ENCODE measurements at places on chromosomes 6 and 20.

- no peak for DNase-seq
Observed at GRCh38 chr20:19625426-19625825, 132.6 kb upstream of the RIN2 start.

DNA sequence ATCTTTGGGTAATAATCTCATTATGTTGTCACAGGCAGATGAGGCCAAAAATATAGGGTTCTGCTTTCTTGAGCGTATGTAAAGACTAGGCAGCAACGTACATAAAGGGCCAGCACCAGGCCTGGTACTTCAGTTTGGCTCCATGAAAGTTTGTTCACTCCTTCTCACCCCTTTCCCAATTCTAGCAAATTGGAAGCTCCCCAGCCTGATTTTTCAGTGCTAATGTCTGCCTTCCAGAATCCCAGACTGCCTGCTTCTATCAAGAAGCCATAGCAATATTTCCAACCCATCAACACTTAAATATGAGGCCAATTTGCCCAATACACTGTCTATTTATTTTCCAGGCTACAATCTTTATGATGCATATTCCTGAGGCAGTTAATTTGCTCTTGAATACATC lies 93.4 kb upstream of the PTPRT start:
- DNase-seq = no peak

- DNase-seq = no peak
Observed at GRCh38 chr6:82693094-82693493, 329.5 kb downstream of the TPBG start.

DNA sequence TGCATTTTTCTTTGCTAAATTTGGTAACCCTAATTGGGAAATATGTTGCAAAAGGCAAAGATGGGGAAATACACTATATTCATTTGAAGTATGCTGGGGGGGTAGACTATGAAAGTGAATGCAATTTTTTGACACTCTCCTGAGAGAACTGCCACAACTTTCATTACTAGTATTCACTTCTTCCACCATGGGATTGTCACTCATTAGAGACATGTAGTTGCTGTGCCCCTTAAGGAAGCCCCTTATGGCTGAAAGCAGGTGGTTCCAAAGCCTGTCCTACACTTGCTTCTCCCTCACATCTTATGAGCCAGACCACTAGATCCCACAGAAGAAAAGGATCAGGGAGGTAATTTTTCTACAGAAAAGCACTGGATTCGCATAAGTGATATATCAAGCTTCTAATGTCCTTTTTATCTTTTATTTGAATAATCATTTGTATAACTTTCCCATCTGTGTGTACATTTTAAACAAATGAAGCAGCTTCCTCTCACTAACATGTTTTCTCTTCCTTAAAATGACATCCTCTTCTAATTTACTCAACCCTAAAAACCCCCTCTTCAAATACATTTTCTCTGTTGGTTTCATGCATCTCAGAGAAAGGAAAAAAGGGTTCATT lies 83.8 kb downstream of the GCLC start:
- DNase-seq = no peak

DNA sequence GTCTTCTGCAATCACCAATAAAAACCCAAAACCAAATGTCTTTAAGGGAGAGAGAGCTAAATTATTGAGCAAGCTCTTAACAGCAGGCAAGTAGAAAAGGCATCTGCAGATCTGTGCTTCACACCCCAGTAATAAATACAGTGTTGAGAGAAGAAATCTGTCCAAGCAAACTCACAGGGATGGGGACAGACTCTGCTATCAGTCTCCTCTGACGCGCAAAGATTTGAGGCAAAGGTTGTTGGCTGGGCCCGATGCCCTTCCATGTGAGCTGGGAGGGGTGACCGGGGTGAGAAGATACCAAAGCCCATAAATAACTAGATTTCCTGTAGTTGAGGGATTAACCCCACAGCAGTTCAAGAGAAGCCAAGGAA lies 315.2 kb upstream of the SOX4 start:
- DNase-seq = no peak

- DNase-seq = peak; percentile 40
Observed at GRCh38 chr20:64115171-64115911, 8.0 kb upstream of the NPBWR2 start.

DNA sequence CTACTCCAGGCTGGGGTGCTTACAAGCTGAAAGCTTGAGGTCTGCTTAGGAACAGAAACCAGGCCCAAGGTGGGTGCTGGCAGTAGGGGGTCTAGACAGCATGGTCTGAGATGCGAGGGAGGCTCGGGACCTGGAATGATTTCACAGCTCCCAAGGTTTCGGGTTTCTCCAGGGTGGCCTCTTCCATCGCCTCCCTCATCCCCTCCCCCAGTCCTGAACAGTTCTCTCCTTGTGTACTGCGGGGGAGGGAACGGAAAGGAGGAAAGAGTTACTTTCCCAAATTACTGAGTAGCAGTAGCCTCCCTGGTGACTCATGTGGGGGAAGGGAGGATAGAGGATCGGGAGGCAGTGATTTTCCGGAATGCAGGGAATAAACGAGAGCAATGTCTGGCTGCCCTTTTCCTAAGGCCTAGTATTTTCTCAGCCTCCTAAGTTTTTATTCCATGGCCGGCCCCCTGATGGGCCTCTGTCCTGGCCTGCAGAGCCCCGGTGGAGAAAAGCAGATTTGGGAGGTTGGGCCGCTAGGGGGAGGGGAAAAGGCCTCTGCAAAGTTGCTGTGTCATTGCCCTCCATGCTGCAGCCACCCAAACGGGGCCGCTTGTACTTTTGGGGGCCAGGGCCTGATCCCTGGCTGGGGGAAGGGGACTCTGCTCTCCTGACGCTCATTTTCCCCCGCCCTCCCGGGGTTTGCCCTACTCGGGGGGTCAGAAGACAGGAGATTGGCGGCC lies 1.5 kb downstream of the BRD2 start:
- peak; percentile 85 for DNase-seq

GRCh38 chr20:63230800-63231268 lies 4.9 kb upstream of the BIRC7 start:
- peak; percentile 45 for DNase-seq

DNA sequence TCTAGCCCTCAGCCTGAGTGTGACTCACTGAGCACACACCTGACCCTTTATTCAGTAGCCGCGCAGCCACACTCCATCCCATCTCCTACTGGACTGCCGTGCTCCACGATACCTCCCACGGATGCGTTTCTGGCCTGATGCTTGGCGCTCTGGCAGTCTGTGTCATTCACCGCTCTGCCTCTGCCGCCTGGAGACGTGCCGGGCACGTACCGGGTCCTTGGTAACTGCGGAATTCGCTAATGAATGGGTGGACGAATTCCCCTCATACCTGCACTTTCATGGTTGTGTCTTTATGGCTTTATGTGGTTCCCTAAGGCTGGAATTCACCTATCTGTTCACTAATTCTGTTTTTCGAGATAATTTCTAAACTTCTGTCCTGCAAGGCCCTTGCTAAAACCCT lies 405.7 kb downstream of the QKI start:
- no peak for DNase-seq

DNA sequence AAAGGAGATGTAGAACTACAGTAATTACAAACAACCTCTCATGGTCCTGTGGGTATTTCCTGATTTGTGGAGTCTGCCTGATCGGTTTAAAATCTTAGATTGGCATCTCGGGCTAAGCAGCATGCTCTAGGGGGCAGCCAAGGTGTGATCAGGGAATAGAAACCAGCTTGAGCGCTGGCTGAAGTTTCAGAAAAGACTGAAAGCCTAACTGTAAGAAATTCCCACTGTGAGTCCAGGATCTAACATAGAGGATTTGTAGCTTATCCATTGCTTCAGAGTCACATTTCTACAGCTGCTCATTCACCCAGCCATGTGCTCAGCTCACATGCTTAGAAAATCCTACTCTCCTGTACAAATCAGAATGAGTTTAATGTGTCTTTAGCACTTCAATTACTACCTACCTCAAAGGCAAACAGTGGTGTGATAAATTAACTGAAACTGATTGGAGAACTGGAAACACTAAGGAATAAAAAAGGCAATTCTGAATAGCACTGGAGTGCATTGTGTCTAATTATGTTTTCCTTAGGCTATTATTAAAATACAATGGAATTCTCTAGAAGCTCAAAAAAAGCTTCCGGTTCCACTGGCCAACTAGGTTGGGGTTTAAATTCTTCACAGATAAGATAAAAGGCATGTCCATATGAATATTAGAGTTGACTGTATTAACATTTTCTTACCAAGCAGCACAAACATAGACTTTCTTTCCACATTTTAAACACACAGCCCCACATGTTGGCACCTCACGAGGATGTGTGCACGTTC lies 73.8 kb upstream of the MPC1 start:
- DNase-seq = no peak

GRCh38 chr6:1950631-1951030 lies 294.8 kb downstream of the GMDS start:
- no peak for DNase-seq

- no peak for DNase-seq
Observed at GRCh38 chr6:63610944-63611343, 24.7 kb upstream of the PHF3 start.

GRCh38 chr20:33859157-33859695 lies 48.1 kb downstream of the CHMP4B start:
- no peak for DNase-seq

DNA sequence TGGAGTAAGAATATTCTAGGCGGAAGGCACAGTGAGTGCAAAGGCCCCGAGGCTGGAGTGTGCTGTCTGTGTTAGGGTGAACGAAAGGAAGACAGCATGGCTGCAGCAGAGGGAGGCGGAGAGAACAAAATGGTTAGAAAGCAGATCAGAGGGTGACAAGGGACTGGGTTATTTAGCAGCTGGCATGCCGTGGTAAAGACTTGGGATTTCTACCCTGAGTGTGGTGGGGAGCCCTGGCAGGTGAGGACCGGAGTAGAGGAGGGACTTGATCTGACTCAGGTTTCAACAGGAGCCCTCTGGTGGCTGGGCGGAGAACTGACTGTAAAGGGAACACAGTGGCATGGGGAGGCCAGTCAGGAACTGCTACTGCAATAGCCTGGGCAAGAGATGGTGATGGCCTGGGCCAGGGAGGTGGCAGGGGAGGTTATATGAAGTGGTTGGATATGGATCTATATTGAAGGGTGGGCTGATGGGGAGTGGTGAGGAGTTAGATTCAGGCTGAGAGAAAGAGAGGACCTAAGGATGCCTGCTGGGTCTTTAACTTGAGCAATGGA lies 38.0 kb downstream of the PIM1 start:
- DNase-seq = peak; percentile 55

- no peak for DNase-seq
Observed at GRCh38 chr6:37731888-37732287, 34.2 kb upstream of the MDGA1 start.

GRCh38 chr20:23235173-23236027 lies 115.2 kb upstream of the NXT1 start:
- no peak for DNase-seq

DNA sequence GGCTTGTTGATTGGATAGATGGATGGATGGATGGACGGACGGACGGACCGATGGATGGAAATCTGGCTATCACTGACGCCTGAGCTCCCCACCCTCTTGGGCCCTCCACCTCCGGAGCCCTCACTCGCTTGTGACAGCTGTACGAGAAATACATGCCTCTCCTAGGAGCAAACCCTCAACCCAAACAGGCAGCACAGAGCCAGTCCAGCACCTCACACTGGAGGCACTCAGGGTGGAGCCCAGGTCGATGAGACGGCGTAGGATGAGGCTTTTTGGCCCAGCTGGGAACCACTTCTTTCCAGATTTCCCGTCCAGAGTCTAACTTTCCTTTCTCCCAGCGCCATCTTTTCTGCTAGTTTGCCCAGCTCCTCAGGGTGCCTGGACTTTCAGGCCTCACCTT lies 2.7 kb upstream of the LY6G5C start:
- no peak for DNase-seq

DNA sequence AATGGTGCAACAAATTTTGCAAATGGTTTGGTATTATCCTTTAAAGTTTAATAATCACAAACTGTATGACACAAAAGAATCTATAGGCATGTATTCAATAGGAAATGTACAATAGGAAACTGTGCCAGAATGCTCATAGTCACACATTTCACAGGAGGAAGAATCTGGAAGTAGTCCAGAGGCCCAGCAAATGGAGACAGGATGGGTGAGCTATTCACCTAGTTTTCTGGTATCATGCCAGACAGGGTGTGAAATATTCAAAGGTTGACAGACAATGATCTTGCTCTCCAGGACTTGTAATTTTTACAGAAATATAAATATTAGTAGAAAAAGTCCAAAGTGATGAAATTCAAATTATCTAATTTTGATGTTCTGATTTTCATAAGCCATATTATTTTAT lies 520.1 kb upstream of the IMPG1 start:
- DNase-seq = no peak

DNA sequence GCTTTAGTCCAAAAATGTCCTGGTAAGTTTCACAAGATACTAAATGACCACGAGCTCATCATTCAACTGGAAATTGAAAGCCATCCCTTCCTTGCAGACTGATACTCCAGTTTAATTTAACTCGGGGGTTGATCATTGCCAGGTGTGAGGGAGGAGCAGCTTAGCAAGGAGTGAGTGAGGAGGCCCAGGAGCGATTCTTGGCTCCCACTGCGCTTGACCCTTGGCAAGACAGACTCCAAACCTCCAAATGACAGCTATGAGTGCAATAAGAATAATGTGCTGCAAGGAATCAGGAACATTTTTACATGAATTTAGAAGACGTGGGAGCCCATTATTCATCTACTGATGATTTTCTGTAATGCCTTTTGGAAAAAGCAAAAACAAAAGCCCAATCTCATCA lies 64.9 kb downstream of the LAMA4 start:
- DNase-seq = no peak

GRCh38 chr6:166703149-166703710 lies 76.2 kb upstream of the RPS6KA2 start:
- DNase-seq = no peak

DNA sequence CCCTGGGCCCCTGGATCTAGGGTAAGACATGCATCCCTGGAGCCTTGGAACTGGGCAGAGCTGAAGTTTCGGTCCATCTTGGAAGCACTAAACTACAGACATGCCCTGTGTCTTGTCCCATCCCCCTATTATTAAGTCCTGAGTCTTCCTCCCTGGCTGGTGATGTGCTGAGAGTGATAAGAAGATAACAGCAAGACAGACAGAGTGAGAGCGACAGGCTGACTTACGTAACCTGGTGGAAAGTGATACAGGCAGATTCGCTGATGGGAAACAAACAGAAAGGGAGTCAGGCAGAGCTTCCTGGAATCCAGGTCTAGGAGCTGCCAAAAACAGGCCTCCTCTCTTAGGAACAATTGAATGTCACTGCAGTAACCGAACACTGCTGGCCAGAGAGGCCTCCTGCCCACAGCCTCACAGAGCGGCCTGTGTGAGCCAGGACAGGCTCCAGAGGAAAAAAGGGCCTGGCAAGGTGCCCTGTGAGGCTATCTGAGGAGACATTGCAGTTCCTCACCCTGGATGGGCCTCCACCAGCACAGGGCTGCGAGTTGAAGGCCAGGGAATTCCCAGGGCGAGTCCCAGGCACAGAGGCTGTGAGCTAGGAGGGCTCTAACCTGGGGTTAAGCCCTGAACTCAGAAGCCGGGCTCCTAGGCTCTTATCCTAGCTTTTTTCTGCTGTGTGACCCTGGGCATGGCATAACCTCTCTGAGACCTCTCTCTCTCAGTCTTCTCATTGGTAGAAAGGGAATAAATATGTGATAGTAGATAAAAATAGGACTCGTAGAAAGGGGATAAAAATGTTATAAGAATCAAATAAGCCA lies 34.2 kb upstream of the B4GALT5 start:
- DNase-seq = peak; percentile 39

GRCh38 chr20:17562804-17563305 lies 7.0 kb upstream of the DSTN start:
- no peak for DNase-seq

- no peak for DNase-seq
Observed at GRCh38 chr6:35635601-35636597, 52.8 kb downstream of the FKBP5 start.

Data from hippocampal formation (tissue), 2 donors.